D341Med (cell line): ENCODE measurements at places on chromosomes 2 and 18.

DNA sequence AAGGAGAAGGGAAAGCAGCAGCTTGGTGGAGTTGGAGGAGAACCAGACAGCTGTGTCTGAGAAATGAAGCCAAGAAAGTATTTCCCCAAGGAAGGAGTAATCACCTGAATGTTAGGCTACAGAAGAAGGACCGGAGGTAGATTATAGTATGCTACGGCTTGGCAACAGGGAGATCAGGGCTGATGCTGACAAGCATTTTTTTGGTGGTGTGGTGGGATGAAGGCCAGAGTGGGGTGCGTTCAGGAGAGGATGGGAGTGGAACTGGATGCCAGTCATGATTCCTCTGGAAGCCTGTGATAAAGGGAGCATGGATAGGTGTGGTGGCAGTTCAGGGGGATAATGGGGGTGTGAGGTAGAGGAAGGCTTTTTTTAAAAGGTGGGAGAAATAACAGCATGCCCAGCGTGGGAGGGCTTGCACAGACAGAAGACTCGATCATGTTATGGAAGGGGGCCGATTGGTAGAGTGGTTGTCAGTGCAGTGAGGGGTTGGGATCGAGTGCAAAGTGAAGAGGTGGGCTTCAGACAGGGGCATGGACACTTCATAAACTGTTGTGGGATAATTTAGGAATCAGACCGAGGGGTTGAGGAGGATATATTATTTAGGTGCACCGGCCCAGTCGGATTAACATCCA is 5.6 kb downstream of the CEP192 start:
- no peak for DNase-seq

GRCh38 chr18:76619621-76620315 is 124.7 kb upstream of the ZNF516 start:
- DNase-seq: no peak

GRCh38 chr2:200705305-200706041 is 106.2 kb upstream of the BZW1 start:
- peak; percentile 35 for DNase-seq

GRCh38 chr2:181046833-181047232 is 66.4 kb downstream of the UBE2E3 start:
- no peak for DNase-seq

- no peak for DNase-seq
Observed at GRCh38 chr18:76668119-76668518, 154.2 kb upstream of the ZNF236 start.

GRCh38 chr2:86036669-86037138 is 69.0 kb downstream of the POLR1A start:
- DNase-seq: no peak

GRCh38 chr2:229133155-229133772 is 137.8 kb downstream of the PID1 start:
- DNase-seq: no peak

- no peak for DNase-seq
Observed at GRCh38 chr18:26252411-26252810, 26.2 kb downstream of the TAF4B start.

- DNase-seq: no peak
Observed at GRCh38 chr2:20156076-20156759, 68.7 kb downstream of the SDC1 start.

DNA sequence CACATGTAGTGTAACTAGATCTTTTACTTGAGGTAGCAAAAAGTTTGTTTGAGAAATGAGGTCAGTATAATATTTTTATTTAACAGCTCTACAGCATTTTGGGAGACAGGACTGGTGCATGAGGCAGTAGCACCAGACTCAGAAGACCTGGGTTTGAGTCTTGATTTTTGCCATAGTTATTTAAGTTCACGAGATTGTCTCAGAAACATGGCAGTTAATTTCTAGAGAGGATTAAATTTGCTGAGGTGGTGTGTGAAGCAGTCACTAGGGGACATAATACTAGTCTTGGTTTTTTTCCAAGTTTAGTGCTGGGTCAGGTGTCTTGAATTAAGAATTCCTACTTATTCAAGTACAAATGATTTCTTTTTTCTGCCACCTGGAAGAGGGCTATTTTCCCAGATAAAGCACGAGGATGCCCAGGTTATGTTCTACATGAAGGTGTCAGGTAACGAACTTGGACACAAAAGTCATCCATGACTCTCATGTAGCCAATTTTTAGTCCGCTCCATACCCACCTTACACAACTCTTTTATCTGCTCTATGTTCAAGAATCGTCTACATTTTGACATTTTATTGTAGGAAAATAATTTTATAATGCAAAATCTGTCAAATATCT is 1.4 kb downstream of the MARCHF7 start:
- peak; percentile 40 for DNase-seq

GRCh38 chr2:62641410-62641843 is 64.1 kb upstream of the EHBP1 start:
- no peak for DNase-seq

GRCh38 chr2:128535953-128536352 is 217.3 kb upstream of the HS6ST1 start:
- DNase-seq: no peak

- no peak for DNase-seq
Observed at GRCh38 chr18:11951390-11951851, 29.9 kb upstream of the IMPA2 start.

DNA sequence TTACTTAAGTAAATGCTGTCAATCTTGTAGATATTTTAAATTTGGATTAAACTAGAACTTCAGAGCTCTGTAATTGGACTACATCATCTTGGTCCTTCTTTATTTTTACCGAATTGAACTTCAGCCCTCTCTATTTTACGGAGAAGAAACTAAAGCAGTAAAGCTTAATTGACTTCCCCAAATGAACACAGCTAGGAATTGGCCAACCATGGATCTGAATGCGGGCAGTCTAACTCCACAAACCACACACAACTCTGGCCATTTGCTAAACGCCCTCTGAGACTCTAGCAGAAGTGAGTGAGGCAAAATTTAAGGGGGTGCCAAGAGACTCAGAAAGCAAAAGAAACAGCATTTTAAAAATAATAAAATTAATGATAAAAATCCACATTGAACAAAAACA is 86.3 kb upstream of the KCTD1 start:
- DNase-seq: no peak

GRCh38 chr2:15128846-15129245 is 432.3 kb downstream of the NBAS start:
- no peak for DNase-seq

- peak; percentile 4 for DNase-seq
Observed at GRCh38 chr2:120991441-120991840, 255.8 kb downstream of the GLI2 start.

DNA sequence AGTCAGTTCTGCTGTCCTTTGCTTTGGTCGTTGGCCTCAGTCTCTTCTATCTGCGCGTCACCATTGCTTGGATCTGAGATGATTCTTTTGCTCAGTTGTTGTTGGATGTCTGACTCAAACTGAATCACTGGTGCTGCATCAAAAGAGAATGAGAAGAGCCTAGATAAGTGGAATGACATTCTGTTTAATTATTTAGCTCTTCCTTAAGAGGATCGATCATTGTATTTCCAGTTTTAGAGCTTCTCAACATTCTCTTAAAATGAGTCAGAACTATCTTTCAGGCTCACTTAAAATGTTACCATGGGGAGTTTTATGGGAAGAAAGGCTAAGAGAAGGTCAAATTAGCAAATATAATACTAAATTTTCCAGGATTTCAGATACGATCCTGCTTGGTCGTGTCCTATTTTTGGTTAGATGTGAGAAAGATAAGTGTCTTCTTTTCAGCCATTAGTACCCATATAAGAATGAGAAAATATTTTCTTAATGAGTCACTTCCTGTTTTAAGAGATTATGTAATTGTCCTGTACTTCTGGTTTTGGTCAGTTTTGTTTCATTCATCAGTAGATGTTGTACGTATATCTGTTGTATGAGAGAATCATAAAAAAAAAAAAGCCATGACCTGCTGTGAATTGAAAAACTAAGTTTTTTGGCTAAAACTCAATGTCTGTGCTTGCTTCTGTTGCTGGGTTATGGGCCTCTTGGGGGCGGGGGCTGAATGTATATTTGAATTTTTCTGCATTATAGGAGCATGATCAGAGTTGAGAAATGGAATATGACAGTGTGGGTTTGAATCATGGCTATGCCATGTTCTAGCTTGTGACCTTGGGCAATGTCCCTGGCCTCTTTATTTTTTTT is 31.6 kb upstream of the CASP10 start:
- no peak for DNase-seq

DNA sequence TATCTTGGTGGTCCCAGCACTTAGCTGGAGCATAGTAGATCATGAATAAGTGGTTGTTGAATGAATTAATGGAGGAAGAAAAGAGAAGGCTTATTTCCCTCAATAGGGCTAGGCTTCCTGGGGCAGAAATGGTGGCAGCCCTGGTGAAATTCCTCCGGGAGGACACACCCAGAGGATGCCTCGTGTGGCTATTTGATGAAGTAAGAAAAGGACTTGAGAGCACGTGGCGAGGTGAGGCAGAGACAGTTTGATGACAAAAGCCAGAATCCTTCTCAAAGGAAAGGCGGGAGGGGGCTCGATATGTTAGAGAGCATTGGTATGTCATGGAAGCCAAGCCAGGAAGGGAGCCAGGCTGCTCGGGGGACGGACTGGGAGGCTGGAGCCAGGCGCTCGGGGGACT is 14.7 kb downstream of the FAM228A start:
- DNase-seq: no peak

DNA sequence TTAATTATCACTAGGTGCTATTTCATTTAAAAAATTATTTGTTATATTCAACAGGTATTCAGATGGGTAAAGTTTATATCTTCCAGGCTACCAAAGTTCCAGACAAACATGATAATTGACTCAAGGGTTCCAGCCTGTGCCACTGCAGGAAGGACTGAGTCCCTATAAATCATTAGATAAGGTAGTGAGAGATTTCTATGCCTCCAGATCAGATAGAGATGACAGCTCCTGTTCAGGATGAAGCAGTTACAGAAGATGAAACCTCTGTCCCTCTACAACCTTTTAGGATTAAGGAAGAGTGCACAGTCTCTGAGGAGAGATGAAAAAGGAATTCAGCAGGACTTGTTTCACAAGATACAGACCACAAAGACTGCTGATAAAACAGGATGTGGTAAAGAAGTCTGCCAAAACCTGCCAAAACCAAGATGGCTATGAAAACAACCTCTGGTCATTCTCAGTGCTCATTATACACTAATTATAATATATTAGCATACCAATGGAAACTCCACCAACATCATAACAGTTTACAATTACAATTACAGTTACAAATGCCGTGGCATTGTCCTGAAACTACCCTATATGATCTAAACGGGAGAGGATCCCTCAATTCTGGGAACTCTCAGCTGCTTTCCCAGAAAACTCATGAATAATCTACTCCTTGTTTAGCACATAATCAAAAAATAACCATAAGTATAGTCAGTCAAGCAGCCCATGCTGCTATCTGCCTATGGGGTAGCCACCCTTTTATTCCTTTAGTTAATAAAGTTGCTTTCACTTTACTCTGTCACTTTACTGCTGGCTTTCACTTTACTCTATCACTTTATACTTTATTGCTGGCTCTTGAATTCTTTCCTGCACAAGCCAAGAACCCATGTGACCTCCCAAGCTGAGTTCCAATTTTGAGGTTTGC is 288.5 kb downstream of the PDE11A start:
- no peak for DNase-seq

- DNase-seq: no peak
Observed at GRCh38 chr18:9108911-9109310, 6.4 kb downstream of the NDUFV2 start.

- DNase-seq: no peak
Observed at GRCh38 chr2:135320465-135321355, 210.3 kb downstream of the ZRANB3 start.

- DNase-seq: no peak
Observed at GRCh38 chr18:59605633-59606192, 91.5 kb downstream of the CCBE1 start.
